ENCODE measurements at places on chromosomes 2 and 18.

DNA sequence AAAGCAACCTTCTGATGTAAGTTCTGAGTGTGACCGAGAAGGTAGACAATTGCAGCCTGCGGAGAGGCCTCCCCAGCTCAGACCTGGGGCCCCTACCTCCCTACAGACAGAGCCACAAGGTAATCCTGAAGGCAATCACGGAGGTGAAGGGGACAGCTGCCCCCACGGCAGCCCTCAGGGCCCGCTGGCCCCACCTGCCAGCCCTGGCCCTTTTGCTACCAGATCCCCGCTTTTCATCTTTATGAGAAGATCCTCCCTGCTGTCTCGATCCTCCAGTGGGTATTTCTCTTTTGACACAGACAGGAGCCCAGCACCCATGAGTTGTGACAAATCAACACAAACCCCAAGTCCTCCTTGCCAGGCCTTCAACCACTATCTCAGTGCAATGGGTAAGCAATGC lies 3.0 kb downstream of the BCL2L11 start:
- no peak for DNase-seq

GRCh38 chr2:177056481-177056929 lies 156.1 kb upstream of the HNRNPA3 start:
- no peak for DNase-seq

DNA sequence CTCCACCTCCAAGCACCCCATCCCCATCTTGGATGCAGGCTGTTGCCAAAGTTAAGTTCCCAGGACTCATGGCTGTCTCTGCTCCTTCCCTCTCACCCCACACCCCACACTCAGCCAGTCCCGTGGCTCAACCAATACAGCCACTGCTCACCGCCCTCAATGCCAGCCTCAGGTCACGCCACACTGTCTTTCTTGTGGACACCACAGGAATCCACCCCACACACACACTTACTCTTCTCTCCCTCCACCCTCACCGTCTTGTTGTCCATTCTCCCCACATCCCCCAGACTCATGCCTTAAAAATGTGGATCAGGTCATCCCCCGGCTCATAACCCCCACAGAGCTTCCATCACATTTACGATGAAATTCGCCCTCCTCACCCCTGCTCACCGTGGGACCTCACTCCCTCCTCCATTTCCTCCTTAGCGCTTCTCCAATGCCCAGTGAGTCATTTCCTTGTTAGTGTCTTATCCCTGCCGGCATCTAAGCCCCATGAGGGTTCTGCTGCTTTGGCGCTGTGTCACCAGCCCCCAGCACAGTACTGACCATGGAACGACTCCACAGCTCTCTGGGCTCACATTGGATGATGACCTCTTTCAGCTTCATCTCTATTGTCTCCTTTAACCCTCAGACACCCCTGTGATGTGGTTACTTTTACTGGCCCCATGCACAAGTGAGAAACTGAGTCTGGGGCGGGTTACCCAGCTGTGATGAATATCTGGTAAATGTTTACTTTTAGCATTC lies 13.8 kb downstream of the MLPH start:
- DNase-seq, result peak; percentile 95

GRCh38 chr2:75772908-75773630 lies 62.4 kb upstream of the GCFC2 start:
- no peak for DNase-seq

DNA sequence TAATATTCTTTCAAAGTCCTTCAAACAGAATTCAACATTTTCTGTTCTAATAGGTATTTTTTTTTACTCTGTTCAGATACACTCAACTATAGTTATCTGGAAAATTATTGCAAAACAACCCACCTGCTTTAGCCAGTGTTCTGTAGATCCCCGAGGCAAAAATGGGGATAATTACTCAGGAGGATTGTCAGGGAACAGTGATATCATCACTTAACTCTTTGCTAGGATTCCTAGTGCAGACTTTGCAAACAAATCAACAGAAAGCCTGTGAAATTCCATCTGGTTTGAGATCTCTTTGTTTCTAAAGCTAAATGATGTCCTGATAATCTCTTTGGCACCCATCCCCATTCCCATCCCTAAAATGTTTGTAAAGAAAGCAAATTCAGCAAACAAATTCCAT lies 413.6 kb upstream of the MEIS1 start:
- no peak for DNase-seq

GRCh38 chr18:6546229-6546628 lies 131.5 kb upstream of the L3MBTL4 start:
- peak; percentile 28 for DNase-seq

DNA sequence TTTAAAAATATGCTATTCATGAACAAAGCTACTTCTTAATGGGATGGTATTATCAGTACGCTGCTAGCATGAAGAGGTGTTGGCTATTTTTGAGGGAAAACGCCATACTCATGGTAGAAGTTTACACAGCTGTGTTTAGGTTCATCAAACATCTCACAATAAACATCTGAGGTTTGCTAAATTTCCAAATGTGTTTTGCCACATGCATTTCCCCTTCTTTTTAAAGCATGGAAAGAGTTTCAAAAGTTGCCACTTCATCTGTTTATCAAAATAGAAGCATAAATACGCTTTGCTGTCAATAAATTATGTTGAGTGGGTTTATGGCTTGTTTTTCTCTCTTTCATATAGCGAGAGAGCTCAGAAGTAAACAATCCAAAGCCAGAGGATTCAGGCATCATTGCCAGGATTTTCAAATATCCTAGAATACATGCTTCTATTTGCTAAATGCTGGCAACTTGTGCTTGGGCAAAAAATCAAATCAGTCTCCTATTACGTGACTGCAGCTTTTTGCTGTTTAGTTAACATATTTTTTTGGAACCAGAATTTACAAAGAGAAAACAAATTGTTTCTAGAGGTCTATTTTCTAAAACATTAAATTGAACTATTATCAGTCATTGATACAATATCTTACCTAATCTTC lies 1919.9 kb upstream of the LRRTM1 start:
- DNase-seq, result no peak

- no peak for DNase-seq
These were observed 136.1 kb upstream of the TTC39C start for GRCh38 chr18:23878336-23878900.

GRCh38 chr2:25065768-25066167 lies 23.9 kb downstream of the EFR3B start:
- DNase-seq, result no peak

DNA sequence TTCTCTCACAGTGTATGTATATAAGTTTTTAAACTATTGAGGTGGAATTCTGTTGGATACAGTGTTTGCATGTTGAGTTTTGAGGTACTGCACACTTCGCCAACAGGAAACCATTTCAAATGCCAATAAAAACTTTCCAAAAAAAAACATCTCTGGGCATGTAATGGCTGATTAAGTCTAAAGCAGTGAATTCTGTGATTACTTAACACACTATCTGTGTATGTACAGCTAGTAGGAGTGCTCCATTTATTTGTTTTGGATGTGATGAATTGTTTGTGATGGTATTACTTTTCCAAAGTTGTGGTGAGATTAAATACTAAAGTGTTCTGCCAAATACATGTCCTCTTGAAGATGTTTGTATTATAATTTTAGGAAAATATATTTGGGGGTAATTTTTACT lies 31.1 kb downstream of the MMADHC start:
- peak; percentile 16 for DNase-seq

DNA sequence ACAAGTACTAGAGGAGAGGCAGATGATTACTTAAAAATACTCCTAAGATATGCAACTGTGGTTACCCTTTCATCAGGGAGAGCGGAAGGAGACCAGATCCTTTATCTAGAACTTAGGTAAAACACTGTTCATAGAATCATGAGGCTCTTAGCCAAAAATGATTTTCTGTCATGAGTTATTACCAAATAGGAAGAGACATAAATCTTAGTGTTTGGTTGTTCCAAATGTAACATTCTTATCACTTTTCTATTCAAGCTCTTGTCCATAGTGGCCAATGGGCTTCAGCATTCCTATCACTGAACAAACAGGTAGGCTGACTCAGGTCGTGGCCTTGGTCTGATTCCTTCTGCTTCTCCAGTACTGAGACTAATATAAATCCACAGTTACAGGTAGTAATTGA lies 38.5 kb downstream of the RPRD1A start:
- no peak for DNase-seq

GRCh38 chr2:99900556-99900955 lies 241.8 kb downstream of the AFF3 start:
- no peak for DNase-seq

- DNase-seq, result no peak
These were observed 594 bp downstream of the RAD51AP2 start for GRCh38 chr2:17517481-17518211.

GRCh38 chr2:62084801-62085200 lies 111.1 kb upstream of the B3GNT2 start:
- no peak for DNase-seq

DNA sequence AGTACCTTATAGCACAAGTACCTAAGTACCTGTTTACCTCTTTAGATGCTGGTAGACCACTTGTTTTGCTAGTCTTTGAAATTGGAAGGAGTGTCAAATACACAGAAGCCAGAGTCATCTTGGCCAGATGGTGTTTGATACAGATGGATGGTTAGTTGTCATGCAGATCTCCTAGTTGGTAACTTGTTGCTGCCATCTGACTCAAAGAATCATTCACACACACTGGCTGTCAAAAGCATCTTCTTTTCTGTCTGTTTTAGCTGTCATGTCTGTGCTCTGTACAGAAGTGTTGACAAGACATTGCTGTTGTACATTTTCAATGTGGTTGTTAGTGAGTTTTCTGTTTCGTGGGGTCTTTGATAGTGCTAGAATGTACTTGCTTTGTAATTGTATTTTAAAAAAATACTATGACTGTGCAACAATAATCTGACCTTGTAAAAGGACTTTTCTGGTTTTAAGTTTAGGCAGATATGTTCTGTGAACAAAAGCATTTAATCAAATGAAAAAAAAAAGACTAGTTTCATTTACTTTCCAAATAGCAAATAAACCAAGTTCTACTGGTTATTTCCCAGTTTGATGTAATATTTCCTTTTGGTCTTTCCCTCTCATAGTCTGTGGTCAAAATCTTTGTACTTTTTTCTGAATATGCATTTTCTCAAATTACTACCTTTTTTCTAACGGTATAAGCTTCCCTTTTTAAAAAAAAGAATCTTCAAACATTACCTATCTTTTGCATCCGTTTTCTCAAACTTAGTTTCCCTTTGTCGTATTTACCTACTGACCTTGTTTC lies 39.9 kb downstream of the TANK start:
- no peak for DNase-seq

DNA sequence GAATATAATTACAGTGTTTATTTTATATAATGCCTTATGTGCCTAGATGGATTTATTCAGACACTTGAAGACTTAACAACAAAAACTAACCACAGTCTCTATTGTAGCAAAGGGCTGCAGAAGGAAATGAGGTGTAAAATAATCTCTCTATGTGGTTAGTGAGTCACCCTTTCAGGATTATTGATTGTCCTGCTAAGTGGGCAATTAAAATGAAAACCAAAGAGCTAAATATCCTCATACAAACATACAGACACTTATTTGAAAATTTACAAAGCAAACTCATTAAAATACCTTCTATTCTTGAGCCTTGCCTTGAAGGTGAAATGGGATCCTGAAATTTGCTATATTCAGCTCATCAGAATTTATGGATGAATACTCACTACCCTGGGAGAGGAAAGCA lies 27.7 kb upstream of the DCC start:
- DNase-seq, result peak; percentile 65

DNA sequence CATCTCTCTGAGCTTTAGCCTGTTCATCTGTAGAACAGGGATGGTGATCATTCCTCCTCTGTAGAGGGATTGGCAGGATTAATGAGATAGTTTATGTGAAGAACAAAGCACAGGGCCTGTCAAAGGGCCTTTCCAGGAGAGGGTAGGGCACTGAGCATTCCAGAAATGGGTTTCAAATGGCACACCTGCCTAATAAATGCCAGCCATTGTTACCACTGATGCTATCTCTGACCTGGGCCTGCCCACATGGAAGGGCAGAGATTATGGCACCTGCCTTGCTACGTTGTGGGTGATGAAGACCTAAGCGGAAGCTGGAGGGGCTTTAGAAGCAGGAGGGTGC lies 31.0 kb upstream of the GMPPA start:
- DNase-seq, result no peak

- peak; percentile 78 for DNase-seq
These were observed 540.1 kb downstream of the CMPK2 start for GRCh38 chr2:6325616-6326015.

- DNase-seq, result no peak
These were observed 17.1 kb upstream of the NFE2L2 start for GRCh38 chr2:177281400-177282180.

DNA sequence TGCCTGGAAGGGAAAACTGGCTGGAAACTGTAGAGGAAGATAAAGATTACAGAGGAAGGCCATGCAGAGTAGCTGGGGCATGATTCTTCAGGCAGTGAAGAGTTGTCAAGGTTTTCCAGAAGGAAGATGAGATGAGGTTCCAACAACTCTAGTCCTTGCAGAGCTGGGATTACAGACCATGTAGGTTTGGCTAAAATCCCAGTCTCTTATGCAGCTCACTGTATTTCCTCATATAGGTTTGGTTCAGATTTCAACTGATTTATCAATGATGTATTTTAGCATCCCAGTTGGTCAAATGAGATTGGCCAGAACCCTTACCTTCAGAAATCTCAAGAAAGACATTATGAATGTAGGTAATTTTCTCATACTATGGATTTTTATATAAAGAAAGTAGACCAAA lies 16.4 kb downstream of the FAP start:
- no peak for DNase-seq

DNA sequence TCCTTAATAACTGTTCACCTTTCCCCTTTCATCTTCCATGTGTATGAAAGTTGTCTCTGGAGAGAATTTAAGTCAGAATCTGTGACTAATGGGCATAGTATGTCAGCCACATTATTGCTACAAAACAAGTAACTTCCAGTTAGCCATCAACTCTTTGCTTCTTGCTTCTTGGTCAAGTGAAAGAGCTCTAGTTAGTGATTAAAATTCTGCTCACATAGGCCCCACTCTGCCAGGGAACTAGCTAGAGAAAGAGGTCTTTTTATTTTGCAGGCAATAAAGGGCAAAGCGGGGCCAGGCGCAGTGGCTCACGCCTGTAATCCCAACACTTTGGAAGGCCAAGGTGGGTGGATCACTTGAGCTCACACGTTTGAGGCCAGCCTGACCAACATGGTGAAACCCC lies 64.6 kb downstream of the COLEC12 start:
- DNase-seq, result peak; percentile 76

DNA sequence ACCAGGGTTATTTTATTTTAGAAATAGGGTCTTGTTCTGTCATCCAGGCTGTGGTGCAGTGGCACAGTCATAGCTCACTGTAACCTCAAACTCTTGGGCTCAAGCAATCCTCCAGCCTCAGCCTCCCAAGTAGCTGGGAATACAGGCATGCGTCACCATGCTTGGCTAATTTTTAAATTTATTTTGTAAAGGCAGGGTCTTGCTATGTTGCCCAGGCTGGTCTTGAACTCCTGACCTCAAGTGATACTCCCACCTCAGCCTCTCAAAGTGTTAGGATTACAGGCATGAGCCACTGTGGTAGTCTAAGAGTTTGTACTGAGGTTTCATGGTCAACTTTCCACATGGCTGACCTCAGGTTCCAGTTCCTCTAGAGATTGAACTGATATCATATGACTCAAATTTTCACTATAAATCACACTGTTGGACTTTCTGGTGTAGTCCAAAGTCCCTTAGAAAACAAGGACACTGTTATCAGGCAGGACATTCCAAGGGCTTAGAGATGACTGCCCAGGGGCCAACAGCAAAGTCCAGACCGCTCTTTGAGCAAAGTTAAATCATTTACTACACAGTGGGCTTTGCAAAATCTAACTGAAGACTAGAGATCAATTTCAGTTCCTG lies 82.0 kb upstream of the MEX3C start:
- no peak for DNase-seq

- DNase-seq, result peak; percentile 56
These were observed 384.3 kb downstream of the PIK3C3 start for GRCh38 chr18:42339372-42339771.

- peak; percentile 88 for DNase-seq
These were observed 134.4 kb downstream of the FIGN start for GRCh38 chr2:163601377-163601776.
